NCI-H526 (cell line): ENCODE measurements at places on chromosomes 12 and 14.

GRCh38 chr12:4257442-4257841 is 16.1 kb upstream of the CCND2 start:
- no peak for DNase-seq

DNA sequence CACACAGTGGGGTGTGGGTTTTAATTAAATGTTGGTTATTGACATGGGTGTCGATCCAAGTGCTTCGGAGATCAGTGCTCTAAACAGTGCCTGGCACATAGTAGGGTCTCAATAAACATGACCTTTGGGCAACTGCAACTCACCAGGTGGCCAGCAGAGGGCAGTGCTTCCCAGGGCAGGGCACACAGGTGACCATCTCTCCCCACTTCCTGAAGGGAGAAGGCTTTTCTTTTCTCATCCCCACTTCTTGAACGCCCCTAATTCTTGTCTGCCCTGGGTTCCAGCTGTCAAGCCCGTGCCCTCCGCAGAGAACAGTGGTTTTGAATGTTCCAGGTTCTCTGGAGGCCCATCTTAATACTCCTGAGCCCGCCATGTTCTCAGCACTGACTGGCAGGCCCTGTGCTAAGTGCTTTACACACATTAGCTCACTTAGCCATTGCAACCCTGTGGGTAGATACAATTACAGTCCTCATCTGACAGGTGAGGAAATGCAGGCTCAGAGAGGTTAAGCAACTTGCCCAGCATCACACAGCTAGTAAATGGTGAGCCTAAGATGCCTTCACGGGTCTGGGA is 16.3 kb downstream of the RAPGEF3 start:
- peak; percentile 30 for DNase-seq

DNA sequence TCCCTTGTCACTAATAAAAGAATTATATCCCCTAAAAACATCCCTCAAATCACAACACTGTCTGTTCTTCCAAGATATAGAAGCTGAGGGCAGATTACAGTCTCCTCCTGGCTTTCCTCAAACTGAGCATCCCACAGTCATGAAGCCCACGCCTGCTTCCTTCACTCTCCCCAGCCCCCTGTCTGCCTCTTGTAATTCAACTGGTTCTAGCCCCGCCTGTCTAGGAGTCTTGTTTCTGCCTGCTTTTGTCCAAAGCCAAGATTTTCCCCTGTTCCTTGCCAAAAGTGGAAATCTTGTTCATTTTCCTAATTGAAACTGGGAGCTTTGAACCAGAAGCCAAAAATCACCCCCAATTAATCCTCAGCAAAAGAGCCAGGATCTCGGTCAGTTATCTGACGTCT is 35.9 kb upstream of the PWP1 start:
- no peak for DNase-seq

- DNase-seq: no peak
These were observed 146.8 kb upstream of the RASSF8 start for GRCh38 chr12:25811656-25812126.

GRCh38 chr12:6570264-6570887 is 2.3 kb upstream of the NOP2 start:
- no peak for DNase-seq
